Stimulated activated CD4-positive, alpha-beta T cell treated with anti-CD3 and anti-CD28 coated beads, Interleukin-1b, Interleukin-23, amount 100 ng/mL, for 1 hour (primary cell): ENCODE measurements at places on chromosomes 3 and 15.

DNA sequence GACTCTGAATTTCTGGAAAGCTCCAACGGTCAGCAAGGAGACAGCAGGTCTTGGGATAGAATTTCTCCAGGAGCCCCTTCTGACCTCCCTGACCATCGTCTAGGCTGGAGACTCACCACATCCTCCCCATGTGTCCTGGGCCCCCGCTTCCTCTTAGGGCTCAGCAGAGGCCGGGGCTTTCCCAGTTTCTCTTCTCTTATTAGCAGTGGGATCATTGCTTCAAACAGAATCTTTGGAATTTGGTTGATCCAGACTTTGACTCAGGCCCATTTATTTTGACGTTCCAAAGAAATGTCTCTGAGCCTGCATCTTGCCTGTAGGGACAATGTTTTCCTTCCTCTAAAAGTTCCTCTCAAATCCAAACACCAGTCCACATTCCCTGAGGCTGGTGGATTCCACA lies 38.4 kb upstream of the SLC6A6 start:
- DNase-seq, result no peak

DNA sequence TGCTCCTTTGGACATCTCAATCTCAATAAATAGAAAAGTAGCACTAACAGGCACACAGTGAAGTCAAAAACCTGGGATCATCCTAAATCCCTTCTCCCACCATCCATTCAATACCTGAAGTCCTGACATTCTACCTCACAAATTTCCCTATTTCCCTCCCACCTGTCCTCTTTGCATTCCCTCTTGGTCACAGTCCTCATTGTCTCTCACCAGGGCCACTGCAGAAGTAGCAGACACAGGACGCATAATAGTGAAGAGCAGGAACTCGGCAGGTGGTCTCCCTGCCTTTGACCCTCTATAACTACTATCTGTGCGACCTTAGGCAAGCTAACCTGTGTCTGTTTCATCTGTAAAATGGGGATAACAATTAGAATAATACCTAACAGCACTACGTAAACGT lies 2.3 kb downstream of the THOC7 start:
- DNase-seq, result no peak

DNA sequence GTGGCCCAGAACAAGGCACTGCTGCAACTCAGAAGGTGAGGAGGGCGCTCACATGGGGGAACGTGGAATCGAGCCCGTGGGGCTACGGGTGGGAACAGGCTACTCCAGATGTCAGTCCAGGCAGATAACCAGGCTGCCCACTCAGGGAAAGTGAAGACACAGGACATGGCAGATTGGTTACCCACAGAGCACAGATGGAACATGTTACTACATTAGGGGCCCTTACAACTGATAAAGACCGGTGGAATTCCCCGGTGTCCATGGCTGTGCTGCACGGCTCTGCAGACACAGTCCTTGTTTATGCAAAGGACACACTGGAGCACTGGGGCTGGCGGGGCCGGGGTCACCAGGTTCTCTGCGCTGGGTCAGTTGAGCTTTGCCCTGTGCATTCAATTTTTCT lies 36.9 kb downstream of the PCSK6 start:
- DNase-seq, result no peak

DNA sequence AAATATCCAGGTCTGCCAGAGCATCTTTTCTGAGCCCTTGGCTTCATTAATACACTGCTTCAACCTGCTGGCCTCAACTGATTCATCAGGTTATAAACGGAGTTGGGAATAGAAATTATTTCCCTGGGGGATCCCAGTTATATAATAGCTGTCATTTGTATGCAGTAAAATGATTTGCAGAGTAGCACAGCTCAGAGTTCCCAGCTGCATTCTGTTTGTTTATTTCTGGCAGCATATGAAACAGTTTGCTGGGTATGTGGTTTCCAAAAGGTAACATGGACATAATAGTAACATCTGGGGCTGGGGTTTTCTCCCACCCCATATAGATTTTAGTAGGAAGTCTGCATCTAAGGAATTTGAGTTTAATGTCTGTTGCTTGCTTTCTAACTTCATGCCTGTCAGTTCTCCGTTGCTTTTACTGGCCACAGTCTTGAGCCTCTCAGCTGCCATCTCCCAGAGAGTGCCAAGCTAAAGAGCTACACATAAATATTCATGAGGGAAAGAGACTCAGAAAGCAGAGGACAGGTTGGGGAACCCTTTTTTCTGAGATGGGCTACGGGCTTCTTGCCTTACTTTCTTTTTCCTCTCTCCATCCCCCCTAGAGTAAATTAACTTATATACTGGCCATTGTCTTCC lies 124.6 kb downstream of the TMEM108 start:
- no peak for DNase-seq

DNA sequence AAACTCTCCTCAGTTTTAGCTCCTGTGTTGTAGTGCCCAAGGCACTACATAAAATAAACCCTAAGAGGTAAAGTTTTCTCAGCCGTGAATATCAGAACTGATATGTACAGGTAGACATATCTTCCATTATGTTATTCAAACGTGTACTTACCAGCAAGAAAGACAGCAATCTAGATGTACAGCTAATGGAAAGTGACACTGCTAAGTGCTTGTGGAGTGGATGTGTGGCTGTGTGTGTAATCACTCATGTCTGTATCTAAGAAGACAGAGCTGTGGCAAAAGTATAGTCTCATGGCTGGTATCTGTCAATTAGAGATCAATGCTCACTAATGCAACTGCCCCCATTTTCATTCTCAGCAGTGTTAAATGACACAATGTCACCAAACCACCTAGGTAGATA lies 101.3 kb downstream of the FMN1 start:
- no peak for DNase-seq

- DNase-seq, result no peak
These were observed 66.9 kb downstream of the FOXB1 start for GRCh38 chr15:60070838-60071493.

DNA sequence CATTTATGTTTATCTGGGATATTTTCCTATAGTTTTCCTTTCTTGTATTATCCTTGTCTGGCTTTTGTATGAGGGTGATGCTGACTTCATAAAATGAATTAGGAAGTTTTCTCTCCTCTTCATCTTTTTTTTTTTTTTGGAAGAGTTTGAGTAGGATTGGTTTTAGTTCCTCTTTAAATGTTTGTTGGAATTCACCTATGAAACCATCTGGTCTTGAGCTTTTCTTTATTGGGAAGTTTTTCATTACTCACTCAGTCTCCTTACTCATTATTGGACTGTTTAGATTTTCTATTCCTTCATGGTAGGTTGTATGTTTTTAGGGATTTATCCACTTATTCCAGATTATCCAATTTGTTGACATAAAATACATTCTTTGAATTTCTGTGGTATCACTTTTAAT lies 18.7 kb upstream of the MASP1 start:
- no peak for DNase-seq

DNA sequence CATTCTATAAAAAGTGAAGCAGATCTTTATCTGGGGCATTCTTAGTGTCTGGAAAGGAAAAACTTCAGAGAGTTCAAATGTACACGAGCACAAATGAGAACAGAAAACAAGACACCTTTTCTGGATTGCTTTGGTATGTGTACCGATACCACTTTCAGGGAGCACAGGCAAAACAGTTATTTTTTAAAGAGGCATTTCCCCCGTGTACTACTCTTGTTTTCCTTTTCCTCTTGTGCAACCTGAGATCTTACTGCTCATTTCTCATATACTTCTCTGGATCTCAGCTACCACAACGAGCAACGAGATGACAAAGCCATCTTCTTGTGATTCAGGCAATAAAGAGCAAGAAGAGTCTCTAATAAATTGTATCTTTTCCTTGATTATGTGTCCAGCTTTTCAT lies 463.6 kb downstream of the SHQ1 start:
- DNase-seq, result no peak

GRCh38 chr3:187567661-187568121 lies 102.5 kb downstream of the SST start:
- DNase-seq, result no peak

DNA sequence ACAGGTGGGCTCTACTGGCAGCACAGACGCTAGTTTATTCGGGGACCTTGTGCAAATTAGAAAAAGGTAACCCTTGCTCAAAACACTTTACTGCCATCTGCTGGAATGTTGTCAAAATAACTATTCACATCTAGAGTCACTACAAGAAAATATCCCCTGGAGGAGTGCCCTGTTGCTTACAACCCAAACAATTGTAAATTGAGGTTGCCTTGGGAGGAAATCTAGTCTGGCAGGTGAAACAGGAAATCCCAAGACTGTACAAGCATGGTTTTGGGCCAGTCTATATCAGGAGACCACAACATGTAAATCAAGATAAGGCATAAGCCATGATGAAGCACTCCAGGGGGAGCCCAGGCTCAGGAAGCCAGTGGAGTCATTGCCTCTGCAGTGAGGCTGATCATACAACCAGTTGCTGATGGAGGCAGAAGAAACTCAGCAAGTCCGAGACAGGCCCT lies 136.8 kb upstream of the ACP3 start:
- no peak for DNase-seq

GRCh38 chr3:12557473-12558100 lies 700 bp downstream of the MKRN2 start:
- DNase-seq, result no peak

GRCh38 chr15:29669823-29670222 lies 152.4 kb downstream of the TJP1 start:
- no peak for DNase-seq

GRCh38 chr15:48781017-48781416 lies 29.9 kb downstream of the CEP152 start:
- no peak for DNase-seq

DNA sequence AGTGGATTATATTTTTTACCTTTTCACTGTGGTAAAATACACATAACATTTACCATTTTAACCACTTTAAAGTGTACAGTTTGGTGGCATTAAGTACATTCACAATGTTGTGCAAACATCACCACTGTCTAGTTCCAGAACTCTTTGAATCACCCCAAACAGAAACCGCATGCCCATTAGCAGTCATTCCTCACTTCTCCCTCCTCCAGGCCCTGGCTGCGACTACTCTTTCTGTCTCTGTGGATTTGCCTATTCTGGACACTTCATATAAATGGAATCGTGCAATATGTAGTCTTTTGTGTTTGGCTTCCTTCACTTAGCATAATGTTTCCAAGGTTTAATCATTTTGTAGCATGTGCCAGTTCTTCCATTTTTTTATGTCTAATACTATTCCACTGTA lies 409.8 kb downstream of the NTRK3 start:
- DNase-seq, result no peak

DNA sequence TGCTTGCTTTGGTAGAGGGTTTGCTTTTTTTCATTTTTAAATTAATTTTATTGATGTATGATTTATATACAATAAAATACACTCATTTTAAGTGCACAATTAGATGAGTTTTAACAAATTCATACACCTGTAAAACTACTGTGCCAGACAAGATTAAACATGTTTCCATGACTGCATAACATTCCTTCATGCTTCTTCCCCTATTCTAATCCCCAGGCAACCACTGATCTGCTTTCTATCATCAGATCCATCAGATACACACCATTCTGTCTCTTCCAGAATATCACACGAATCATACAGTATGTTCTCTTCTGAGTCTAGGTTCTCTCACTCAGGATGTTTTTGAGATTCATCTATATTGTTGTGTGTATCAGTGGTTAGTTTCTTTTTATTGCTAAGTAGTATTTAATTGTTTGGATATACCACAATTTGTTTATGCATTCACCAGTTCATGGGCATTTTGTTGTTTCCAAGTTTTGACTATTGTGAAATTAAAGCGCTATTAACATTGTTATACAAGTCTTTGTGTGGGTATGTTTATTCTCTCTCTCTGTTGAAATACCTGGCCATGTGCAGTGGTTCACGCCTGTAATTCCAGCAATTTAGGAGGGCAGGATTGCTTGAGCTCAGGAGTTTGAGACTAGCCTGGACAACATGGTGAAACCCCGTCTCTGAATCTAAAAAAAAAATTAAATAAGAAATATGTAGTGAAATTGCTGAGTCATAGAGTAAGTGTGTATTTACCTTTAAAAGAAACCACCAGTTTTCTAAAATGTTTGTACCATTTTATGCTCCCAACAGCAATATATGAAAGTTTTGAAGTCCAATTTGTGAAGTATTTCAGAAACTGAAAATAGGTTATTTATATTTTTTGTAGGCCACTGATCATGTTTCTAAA lies 7.0 kb upstream of the TFG start:
- DNase-seq, result no peak

GRCh38 chr3:159253860-159254259 lies 452.0 kb downstream of the MFSD1 start:
- no peak for DNase-seq

- no peak for DNase-seq
These were observed 33.5 kb downstream of the UPK1B start for GRCh38 chr3:119206611-119207511.

DNA sequence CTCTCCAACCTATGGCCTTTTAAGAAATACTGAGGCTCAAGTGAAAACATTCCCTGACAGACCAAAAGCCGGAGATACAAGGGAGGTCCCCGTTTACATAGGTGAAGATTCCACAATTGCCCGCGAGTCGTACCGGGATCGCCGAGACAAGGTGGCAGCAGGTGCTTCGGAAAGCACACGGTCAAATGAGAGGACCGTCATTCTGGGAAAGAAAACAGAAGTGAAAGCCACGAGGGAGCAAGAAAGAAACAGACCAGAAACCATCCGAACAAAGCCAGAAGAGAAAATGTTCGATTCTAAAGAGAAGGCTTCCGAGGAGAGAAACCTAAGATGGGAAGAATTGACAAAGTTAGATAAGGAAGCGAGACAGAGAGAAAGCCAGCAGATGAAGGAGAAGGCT lies 24.8 kb downstream of the SYNM start:
- DNase-seq, result no peak

- no peak for DNase-seq
These were observed 126.7 kb upstream of the GMNC start for GRCh38 chr3:190989218-190989617.

DNA sequence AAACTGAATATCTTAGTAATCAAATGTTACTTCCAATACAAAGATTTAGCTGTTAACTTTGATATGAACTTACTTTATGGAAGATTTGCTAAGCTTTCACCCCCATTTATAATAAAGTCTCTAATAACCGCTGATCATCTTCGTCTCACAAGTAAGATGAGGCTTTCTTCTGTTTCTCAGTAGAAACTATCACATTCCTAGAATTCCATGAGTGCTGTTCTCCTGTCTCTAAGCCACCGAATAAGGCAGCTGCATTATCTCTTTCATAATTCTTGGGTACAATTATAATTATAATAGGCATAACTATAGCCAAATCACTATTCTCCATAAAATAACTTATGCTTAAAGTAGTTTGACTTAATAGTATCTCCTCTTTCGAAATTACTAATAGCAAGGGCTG lies 18.3 kb upstream of the SETMAR start:
- no peak for DNase-seq

DNA sequence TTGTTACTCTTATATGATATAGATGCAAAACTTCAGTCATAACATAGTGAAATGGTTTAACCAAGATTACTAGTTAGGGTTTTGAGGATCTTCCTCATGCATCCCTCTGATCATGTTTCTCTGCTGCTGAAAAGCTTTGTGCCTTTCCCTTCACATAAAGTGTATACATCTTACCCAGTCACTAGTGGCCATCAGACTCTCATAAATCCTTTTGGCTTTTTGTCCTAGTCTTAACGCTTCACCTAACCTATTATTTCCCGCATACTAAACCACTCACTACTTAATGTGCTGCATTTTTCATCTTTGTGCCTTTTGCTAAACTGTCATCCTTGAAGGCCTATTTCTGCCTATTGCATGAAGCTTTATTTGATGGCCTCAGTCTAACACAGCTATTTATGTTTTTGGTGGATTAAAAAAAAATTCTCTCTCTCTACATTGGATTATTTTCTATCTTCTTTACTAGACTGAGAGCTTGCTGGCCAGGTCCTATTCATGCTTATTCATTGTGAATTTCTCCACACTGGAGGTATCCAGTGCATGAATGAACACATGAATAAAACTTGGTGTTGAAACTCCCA lies 717.6 kb upstream of the GOLIM4 start:
- DNase-seq, result no peak
